NCI-H1092 (cell line): ENCODE measurements at places on chromosomes 3 and 15.

- DNase-seq = no peak
Observed at GRCh38 chr15:73756947-73757513, 3.9 kb upstream of the INSYN1 start.

DNA sequence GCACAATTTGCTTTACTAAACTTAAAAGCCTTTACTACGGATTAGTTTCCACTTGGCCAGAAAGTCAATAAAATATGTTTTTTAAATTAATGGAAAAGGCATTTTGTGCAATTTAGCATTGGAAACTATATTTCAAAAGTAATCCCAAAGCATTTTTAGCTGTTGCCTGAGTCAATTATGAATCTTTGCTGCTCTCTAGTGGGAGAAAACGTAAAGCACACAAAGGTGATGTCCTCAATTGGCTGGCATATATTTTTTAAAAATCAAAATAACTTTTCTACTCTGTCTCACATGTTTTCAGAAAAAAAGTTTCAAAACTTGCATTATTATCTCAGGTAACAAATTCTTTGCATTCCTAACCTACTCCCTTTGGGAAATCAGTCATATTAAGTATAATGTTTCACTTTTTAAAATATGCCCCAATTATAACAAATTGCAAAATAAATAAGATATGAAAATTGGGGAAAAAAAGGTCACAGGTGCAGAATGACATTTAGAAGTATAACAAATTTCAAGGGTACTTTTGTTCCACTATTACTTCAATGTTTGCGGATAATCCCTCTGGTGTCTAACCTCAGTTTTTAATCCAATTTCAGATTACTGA is 47.2 kb upstream of the TEX55 start:
- peak; percentile 28 for DNase-seq

DNA sequence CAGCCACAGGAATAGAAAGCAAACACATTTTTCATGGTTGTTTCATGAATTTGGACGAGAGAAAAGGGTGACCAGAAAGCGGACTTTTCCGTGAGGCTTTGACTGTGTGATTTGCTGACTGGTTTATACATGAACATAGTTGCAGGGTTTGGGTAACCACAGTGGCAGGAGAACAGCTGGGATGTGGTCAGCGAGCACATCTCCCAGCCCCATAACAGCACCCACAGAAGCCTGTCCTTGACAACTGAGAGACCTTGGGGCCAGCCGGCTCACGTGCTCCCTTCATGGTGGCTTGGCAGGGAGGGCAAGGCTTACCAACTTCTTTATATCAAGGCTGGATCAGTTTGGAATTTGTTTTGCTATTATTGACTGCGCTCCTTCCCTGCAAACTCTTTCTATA is 13.2 kb upstream of the RGMA start:
- DNase-seq = no peak

GRCh38 chr3:66466606-66467270 is 34.1 kb downstream of the LRIG1 start:
- no peak for DNase-seq

DNA sequence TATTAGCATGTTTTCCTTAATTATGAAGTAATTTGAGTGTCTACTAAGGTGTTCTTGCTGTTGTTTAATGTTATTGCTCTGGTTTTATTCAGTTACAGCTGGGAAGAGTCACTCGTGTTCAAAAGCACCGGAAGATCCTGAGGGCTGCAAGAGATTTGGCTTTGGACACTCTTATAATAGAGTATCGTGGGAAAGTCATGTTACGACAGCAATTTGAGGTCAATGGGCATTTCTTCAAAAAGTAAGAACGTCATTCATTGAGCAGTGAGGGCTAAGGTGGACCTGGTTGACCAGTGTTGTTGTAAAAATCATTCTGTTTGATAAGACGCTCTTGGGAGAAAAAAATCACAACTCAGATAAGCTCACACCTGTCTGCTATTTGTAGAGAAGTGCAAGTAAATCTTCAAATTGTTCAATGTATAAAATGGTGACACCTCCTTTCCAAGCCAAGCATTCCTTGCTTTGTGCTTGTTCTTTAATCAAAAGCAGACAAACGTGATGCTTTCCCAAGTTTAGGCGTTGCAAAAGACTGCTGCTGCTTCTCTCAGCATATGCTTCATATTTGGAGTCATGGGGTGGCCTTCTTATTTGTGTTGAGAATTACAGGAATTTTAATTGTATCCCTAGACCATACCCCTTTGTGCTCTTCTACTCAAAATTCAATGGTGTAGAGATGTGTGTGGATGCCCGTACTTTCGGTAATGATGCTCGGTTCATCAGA is 44.2 kb downstream of the SETD5 start:
- DNase-seq = no peak

DNA sequence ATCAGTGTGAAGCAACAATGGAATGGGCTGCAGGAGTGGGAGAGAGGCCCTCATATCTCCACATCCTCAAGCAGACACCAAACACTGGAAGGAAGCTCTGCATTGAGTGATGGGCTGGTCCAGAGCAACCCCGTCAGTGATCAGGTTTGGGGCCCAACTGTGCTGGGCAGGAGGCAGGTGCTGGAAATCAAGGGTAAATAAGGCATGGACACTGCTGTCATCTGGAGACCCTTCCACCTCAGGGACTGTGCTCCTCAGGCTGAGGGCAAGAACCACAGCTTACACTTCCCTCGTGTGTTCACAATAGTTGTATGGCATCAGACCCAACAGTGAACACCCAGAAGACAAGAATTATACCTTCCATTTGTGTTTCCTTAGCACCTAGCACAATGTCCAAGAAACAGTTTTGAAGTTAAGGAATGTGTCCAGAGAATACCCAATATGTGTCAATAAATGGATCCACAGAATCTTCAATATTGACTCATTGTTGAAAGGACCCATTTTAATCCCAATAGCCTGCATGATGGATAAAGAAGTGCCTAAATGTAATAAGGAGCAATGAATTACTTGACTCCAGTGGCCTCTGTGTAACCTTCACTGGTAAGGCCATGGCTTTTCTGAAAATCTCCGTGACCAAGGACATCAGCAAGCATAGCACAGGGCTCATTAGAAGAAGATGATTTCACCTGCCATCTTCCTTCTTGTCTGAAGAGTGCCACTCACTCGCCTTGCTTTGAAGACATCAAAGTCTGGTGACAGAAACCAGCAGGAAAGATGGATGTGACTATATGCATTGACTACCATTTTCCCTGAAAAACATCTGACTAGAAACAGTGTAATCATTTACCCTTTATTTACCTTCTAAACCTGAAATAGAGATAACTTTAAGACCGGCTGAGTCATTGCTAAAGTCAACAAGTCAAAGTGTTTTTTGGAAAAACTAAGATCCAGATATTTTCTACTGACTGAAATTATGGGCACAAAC is 7.0 kb upstream of the AHSG start:
- no peak for DNase-seq

DNA sequence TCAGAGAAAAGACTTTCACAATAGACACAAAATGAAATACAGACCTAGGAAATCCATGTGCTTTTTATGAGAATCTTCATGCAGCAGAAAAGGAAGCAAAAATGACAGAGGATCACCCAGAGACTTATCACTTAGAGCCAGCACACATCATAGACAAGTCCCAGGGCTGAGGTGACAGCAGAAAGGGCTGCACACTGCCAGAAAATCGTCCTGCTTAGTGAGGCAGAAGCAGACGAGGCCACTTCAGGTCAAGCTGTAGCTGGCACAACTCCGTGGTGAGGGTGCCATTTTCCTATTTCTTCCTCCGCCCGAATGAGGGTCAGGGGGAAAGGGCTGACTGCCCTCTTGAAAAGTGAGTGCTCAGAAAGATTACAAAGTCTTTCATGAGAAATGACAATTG is 95.9 kb upstream of the TNIK start:
- DNase-seq = no peak

DNA sequence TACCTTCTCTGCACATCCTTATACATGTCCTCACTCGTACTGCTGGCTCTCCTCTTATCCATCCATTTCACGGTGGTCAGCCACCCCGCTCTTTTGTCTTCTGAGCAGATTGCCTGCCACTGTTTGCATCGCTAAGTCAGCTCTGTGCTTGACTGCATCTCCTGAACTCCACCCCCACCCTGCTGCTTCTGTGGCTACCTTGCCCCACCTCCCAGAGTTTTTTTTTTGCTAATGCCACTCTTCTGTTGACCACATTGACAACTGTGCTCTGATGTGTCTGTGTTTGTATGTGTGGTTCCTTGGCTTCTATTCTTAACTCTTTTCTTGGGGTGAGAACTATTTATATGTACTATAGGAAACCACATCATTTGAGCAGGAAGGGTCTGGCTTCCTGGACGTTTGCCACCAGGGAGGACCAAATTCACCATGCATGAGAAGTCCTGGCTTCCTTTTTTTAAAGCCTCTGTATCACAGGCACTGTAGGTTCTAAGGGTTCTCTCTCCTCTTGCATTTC is 12.8 kb upstream of the MTMR10 start:
- no peak for DNase-seq

DNA sequence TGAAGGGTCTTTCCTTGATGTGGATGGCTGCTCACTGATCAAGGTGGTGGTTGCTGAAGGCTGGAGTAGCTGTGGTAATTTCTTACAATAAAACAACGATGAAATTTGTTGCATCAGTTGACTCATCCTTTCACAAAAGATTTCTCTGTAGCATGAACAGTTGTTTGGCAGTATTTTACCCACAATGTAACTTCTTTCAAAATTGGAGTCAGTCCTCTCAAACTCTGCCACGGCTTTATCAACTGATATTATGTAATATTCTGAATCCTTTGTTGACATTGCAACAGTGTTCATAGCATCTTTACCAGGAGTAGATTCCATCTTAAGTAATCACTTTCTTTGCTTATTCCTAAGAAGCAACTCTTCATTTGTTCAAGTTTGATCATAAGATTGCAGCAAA is 252.6 kb downstream of the UBE2E2 start:
- DNase-seq = no peak

GRCh38 chr15:55383687-55384086 is 24.5 kb downstream of the CCPG1 start:
- no peak for DNase-seq

- DNase-seq = no peak
Observed at GRCh38 chr15:58407236-58407775, 24.5 kb upstream of the LIPC start.
